ENCODE measurements at places on chromosomes 13 and 19.
A peak's percentile ranks its signal among the peaks of the same experiment; 100 is the strongest.

- no peak for DNase-seq
These were observed 564.1 kb downstream of the PCDH9 start for GRCh38 chr13:66665991-66666390.

DNA sequence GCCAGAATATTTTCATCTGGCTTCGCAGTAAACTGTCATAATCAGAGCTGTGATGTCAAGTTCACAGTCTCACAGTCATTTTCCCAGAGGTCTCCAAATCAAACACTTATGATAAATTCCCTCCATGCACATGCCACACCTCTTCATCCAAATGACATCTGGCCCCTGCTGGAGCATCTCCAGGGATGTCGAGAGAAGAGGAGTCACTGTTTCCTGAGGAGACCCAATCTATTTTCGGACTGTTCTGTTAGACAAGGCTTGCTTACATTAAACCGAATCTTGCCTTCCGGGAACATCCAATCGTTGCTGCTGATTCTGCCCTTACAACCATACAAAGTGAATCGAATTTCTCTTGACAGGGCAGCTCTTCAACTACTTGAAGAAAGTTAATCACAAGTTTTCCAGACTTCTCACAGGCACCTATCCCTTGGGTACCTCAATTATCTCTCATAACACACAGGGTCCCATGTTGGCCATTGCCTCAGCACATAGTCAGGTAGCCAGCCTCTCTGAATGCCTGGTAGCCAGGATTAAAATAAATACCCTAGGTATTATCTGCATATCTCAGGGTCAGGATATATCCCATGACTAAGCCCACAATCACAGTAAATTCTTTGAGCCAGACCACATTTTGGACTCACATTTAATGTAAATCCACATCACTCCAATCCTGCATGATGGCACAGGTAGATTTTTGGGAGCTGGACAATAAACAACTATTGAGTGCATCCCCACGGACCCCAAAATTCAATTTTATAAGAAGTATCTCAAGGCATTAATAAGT lies 182.5 kb downstream of the ABCC4 start:
- no peak for DNase-seq

- no peak for DNase-seq
These were observed 175.6 kb upstream of the SLITRK6 start for GRCh38 chr13:85974608-85975366.

GRCh38 chr19:13104848-13105711 lies 2.4 kb upstream of the LYL1 start:
- DNase-seq, result peak; percentile 54

- DNase-seq, result no peak
These were observed 616 bp downstream of the HNRNPUL1 start for GRCh38 chr19:41264581-41265394.

GRCh38 chr19:44021221-44021620 lies 4.0 kb upstream of the ZNF222 start:
- DNase-seq, result no peak

GRCh38 chr13:110509478-110509926 lies 52.0 kb downstream of the RAB20 start:
- DNase-seq, result no peak

GRCh38 chr13:85241060-85241459 lies 558.2 kb downstream of the SLITRK6 start:
- DNase-seq, result no peak

DNA sequence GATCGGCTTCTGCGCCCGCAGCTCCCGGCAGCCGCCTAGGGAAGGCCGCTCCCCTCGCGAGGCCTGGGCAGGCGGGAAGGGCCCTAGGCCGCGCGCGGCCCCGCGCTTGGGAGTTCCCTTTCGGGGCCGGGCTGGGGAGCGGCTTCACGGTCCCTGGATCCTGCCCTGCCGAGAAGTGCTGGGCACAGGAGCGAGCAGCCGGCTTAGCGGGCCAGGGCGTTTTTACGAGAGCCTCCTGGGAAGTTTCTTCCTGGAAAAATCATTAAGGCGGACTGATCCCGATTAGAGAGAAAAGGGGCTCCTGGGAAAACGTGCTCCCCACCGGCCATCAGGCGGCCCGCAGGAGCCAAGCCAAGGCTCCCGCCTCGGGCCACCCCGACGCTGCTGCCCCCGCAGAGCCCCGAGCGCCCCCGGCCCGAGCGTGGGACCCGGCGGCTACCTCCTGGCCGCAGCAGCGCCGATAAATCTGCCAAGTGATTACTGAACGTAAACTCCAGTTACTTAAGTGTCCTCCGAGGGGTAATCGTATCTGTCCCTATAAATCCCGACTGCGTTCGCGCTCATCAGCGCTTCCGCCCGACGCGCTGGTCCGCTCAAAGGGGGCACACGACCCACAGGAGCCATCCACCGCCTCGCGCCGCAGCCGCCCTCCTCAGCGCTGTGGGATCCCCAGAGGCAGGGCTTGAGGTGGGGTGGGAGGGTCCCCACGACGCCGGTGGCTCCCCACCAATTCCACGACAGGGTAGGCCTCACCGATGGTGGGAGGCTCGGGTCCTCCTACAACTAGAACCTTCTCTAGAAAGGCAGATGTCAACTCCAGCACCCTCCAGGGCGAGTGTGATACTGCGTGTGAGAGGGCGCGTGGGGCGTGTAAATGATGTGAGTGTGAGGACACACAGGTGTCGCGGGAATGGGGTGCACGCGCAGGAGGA lies 2.8 kb downstream of the ZIC5 start:
- no peak for DNase-seq
